SIG-M5 (cell line): ENCODE measurements at places on chromosomes 16 and 17.

DNA sequence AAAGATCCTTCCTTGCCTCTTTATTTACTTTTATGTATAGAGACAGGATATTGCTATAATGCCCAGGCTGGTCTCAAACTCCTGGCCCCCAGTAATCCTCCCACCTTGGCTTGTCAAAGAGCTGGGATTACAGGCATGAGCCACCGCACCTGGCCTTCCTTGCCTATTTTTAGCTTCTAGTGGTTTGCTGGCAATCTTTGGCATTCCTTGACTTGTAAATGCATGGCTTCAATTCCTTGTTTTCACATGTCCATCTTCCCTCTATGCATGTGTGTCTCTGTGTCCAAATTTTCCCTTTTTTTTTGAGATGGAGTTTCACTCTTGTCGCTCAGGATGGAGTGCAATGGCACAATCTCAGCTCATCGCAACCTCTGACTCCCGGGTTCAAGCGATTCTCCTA lies 22.5 kb downstream of the HEXIM2 start:
- DNase-seq, result no peak

GRCh38 chr16:10410469-10410868 lies 24.6 kb downstream of the ATF7IP2 start:
- no peak for DNase-seq

DNA sequence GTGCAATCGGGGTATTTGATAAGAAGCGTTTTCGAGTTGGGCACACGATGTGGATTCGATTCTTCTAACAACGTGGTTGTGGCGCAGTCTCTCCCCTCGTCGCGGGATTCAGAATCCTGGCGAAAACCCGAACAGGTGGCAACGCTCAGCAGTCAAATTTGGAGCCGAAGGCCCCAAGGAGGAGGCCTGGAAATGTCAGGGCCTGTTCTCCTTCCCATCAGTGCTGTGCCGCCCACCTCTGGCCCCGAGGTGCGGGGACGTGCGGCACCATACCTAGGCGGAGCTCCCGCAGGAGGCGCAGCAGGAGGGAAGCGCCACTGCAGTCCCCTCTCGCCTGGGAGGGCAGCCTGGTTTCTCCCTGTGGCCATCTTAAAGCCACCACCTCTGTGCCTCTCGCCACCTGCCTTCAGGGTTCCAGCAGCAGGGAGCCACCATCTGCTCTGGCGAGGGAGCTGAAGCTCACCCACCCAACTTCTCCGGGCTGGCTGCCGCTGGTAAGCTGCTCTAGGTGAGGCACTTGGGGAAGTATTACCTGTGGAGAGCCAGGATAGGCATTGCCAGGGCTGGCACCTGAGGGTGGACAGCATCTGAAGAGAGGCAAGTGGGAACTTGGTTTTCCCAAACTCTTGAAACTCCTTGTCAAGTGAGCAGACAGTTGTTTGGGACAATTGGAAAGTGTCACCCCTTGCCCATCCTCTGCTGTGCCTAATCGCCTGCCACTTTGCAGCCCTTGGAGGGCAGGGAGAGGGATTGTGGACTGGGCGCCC lies 2.6 kb upstream of the AATF start:
- no peak for DNase-seq

- DNase-seq, result no peak
Measured at GRCh38 chr16:20393801-20394577, 10.5 kb downstream of the PDILT start.
